Right renal pelvis (tissue), 4 donors: ENCODE measurements at places on chromosomes 5 and 9. TPM values are rescaled to one million over a fixed set of nuclear protein-coding genes. Genes with fewer than 3 reads are reported as not detected.

Gene NUTM2F
- not detected for polyA plus RNA-seq

DNA sequence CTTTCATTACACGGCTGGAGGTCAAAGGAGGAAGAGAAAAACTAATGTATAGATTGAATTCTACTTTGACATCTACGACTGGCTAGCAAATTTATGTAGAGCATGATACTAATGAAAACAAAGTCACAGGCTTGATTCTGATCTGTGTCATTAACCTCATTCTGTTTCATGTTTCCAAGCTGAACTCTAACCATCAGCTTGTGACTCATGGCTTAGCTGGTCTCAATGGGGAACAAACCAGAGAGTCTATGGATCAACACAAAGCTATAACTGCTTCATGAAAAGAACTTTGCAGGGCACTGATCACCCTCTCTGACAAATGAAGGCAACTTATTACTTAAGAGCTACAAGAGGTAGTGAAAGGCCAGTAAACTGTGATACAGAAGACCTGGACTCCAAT, 23.6 kb upstream of the PDE4D start:
- no peak for DNase-seq

- no peak for DNase-seq
Observed at GRCh38 chr5:124887223-124887622, 140.8 kb upstream of the ZNF608 start.

DNA sequence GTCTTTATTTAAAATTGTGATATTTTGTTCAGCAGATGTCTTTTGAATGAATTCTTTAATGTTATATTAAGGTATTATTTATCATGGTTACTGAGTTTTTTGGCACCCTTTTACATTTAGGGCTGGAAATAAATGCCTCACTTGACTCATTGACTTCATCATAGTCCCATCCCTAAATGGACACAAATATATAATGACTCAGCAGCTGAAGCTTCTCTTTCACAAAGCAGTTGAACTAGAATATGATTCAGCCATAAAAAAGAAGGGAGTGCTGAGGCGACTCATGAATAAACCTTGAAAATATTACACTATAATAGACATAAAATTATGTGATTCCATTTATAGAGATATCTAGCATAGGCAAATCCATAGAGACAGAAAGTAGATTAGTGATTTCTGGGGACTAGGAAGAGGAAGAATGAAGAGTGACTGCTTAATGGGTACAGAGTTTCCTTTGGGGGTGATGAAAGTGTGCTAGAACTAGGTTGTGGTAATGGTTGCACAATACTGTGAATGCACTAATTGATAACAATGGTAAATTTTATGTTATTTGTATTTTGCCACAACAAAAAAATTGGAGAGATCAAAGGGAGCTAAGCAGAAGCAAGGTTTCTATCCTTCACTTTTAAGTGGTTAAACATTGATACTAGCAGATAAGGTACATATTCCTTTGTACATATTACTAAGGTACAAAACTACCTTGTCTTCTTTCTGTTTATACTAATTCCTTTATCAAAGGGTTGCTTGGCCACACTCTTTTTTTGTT, 449.6 kb downstream of the NTRK2 start:
- no peak for DNase-seq

Gene MYMK
- polyA plus RNA-seq: 0.28 TPM

DNA sequence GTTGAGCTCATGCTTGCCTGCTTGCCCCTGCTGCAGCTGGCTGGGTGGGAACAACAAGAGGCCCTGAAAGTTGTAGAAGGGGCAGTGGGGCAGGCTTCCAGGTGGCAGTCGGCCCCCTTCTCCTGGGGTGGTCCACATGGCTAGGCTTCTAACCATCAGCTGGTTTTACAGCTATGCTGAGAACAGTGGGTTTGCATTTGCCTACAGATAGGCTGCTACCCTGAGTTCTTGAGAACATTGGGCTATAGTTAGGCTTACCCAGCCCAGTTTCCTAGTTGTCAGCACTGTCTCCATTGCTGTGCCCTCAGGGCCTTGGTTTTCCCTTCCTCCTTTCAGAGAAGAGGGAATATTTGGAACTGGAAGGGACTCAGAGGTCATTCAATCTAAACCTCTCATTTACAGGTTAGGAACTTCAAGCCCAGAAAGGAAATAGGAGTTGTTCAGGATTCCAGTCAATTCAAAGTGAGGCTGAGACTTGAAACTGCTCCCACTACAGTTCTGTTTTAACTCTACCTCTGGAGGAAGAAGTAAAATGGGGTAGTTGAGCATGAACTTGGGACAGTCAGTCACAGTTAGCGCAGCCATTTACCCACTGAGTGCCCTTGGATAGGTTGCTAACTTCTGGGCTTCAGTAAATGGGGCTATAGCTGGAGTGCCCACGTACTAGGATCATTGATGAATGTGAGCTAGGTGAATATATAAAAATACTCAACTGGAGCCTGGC, 11.5 kb downstream of the LARP1 start:
- no peak for DNase-seq

DNA sequence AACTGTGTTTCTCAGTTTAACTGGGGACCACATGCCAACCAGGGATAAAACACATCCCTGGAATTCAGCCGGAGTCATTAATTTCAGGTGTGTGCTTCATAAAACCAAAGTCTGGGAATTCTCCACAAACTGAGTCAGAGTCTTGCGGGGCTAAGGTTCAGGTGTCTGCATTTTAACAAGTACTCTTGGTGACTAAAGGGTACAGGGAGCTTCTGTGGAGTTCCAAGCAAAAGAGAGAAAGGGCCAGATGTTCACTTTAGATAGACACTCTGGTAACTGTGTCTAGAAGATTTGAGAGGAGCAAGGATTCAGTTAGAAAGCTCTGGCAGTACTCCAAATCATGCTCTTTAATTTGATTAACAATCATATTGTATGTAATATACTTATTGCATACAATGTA, 4.0 kb downstream of the NADK2 start:
- no peak for DNase-seq

DNA sequence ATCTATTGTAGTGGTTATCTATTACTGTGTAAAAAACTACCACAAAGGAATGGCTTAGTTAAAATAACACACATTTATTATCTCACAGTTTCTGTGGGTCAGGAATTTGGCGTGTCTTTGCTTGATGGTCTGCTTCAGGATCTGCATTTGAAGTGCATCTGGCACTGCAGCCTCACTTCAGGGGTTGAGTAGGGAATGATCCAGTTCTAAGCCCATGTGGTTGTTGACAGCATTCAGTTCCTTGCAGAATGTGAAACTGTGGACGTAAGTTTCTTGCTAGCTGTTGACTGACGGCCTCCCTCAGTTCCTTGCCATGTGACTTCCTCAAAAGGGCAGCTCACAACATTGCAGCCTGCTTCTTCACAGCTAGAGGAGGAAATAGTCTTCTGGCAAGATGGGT, 2.1 kb upstream of the OGN start:
- no peak for DNase-seq

Gene GRXCR2
- polyA plus RNA-seq: not detected

DNA sequence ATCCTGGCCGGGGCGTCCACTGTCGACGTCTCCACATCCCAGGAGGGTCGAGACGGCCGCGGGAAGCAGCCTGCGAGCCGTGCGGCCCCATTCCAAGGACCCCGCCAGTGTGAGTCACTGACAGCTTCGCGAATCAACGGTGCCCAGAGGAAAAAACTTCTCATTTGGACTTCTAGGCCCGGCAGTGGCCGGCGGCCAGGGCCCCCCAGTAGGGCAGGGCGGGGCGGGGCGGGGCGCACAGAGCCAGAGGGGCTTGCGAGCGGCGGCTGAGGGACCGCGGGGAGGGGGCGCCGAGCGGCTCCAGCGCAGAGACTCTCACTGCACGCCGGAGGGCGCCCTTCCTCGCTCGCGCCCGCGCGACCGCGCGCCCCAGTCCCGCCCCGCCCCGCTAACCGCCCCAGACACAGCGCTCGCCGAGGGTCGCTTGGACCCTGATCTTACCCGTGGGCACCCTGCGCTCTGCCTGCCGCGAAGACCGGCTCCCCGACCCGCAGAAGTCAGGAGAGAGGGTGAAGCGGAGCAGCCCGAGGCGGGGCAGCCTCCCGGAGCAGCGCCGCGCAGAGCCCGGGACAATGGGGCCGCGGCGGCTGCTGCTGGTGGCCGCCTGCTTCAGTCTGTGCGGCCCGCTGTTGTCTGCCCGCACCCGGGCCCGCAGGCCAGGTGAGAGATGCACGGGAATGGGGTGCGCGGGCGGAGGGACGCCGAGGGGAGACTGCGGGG, at the start of gene F2R:
Gene F2R, plus strand, starts transcription at position 391 of the 720 bp plus-strand sequence. Its CDS starts 182 bp downstream, at position 573.
- DNase-seq: peak; percentile 63

DNA sequence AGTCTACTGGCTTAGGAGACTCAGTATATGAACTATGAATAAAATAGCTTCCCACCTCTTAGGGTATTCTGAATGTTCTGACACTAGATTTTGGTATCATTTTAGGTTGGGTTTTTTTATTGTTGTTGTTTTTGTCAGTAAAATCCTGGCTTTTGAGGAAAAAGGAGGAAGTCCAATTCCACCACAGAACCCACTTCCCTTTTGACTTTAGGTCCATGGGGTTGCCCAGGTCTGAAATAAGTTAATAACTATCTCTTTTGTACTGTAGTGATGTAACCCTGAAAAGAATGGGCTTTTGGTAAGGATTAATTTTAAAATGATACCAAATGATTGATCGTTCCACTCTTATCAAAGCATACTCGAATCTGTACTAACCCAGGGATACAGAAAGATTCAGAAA, 29.1 kb upstream of the IL12B start:
- DNase-seq: no peak

DNA sequence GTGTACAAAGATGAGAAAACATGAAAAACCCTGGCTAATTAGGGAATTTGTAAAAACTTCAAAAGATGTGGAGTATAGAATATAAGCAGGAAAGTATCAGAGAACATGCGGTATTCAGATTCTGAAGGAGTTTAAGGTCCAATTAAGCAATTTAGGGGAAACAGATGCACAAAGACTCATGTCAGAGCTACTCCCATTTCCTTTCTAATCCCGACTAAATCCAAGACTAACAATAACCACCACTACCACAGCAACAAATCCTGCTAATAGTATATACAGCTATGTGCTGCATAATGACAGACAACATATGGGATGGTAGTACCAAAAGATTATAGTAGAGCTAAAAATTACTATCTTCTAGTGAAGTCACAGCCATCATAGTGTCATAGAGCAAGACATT, 102.1 kb downstream of the LURAP1L start:
- DNase-seq: no peak

DNA sequence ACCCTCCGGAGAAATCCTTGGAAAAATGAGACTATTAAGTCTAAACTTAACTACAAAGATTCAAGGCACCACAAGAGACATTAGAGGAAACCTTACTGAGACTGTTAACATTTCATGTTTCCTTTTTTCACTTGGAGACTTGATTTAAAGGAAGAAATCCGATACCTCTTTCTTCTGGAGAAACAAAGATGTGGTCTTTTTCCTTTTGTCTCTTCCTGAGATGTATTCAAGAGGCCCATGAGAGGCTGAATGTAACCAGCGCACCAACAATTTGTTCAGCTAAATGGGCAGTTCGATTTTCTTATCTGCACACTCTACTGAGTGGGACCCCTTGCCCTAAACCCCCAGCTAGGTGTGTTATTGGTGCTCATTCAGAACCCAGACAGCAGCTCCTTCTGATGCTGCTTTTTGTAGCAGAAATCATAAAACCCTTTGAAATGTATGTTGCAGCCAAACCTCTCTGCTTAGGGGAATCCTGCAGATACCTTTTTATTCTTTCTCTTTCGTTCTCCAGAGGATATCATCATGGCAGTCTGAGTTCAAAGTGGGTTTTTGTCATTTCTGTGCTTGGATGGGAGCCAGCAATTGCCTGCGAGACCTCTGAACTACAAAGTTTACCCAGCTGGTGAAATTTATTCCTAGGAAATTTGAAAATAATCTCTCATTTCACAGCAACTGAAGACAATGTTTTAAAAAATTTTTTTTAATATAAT, 41.9 kb upstream of the ACTBL2 start:
- no peak for DNase-seq

GRCh38 chr5:36442352-36442751, 140.7 kb upstream of the RANBP3L start:
- DNase-seq: no peak

DNA sequence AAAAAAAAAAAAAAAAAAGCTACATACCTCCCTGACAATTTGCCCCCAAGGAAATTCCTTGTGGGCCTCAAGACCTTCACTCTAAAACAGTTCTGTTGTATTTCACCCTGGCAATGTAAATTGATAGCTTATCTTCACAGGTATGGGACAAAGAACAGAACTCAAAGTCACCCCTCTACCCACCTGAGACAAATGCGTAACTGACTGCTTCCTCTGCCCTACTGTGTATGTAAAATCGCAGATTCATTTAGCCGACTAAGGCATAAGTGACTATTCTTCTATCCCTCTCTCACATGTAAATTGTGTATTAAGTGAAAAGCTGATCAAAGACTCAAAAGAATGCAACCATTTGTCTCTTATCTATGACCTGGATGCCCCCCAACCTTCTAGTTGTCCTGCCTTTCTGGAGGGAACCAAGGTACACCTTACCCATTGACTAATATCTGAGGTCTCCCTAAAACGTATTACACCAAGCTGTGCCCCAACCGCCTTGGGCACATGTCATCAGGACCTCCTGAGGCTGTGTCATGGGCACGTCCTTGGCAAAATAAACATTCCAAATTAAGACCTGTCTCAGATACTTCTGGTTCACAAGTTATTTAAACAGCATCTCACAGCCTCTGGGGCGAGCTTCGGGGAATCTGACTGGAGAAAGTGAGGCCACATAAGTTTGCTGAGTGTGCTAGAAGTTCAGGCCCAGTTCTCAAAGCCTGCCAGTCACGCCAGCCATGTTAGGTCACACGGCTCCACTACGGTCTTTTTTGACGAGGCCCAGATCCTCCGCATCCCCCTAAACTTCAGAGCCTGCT, 954 bp downstream of the TBCA start:
- no peak for DNase-seq

Gene OR1J2
- not detected for polyA plus RNA-seq

GRCh38 chr5:127944125-127944524, 139.4 kb upstream of the SLC12A2 start:
- no peak for DNase-seq

GRCh38 chr9:107274096-107274495, 9.0 kb upstream of the RAD23B start:
- no peak for DNase-seq

- no peak for DNase-seq
Observed at GRCh38 chr5:105501315-105501714, 1938.7 kb upstream of the NUDT12 start.

- DNase-seq: no peak
Observed at GRCh38 chr5:39400713-39401578, 23.8 kb downstream of the DAB2 start.

- DNase-seq: no peak
Observed at GRCh38 chr5:11878814-11879213, 25.4 kb downstream of the CTNND2 start.

Gene PKD2L2
- 0.25 TPM for polyA plus RNA-seq

DNA sequence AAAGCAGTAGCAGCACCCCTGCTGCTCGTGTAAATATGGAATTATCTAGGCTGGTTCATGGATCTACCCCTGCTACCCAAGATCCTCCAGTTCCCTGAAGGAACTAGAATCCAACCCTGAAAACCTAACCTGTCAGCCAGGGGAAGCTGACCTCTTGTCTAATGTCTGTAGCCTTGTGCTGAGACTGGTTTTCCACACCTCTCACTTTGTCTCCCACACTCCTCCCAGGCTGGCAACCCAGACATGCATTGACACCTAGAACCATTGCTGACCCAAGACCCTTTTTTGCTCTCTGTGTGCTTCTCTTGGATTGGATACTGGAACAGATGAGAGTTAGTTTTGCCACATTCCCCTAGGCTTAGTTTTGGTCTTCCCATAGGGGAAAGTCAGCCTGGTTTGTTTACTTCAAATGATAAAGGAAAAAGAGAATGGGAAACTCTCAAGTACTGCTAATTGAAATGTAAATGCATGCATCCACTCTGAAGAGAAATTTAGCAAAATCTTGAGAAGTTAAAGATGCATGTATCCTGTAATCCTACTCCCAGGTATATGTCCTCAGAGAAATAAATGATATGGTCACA, 36.6 kb upstream of the NR4A3 start:
- no peak for DNase-seq

Gene MEIKIN
- polyA plus RNA-seq: not detected
